ENCODE measurements at places on chromosomes 5 and 9.

DNA sequence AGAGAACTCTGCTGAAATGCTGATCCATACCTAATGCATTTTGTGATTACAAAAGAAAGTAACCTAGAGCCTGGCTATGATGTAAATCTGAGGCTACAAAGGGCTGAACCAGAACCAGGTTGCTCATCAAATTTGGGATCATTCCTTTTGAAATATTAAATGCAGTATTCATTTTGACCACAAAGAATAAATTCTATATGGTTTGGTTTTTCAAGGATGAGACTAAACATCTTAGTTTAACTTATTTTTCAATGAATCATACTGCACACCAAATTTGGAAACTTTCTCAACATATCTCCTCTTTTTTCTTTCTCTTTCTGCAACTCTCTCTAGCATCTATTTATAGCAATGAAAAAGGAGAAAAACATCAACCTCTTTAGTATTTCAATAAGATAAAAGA lies 46.5 kb downstream of the CEMIP2 start:
- no peaks in the 10 kb centered on the region for H3K4me1 ChIP-seq
- peaks cover 69% of the 10 kb centered on the region for H3K36me3 ChIP-seq
- H3K27me3 ChIP-seq = no peaks in the 10 kb centered on the region
- DNase-seq = no peak

- H3K4me1 ChIP-seq = peaks cover 46% of the 10 kb centered on the region
- H3K36me3 ChIP-seq = no peaks in the 10 kb centered on the region
- DNase-seq = no peak
- H3K27ac ChIP-seq = no peak overlapping the region
- H3K27me3 ChIP-seq = peaks cover 53% of the 10 kb centered on the region
Measured at GRCh38 chr5:154193283-154193682, 2.8 kb downstream of the GALNT10 start.

- no peak overlapping the region for H3K27ac ChIP-seq
- no peak for DNase-seq
- no peaks in the 10 kb centered on the region for H3K36me3 ChIP-seq
- no peak overlapping the region for H3K4me3 ChIP-seq
- H3K27me3 ChIP-seq = no peaks in the 10 kb centered on the region
- H3K4me1 ChIP-seq = no peaks in the 10 kb centered on the region
Measured at GRCh38 chr9:16282216-16282615, 588.3 kb downstream of the BNC2 start.

DNA sequence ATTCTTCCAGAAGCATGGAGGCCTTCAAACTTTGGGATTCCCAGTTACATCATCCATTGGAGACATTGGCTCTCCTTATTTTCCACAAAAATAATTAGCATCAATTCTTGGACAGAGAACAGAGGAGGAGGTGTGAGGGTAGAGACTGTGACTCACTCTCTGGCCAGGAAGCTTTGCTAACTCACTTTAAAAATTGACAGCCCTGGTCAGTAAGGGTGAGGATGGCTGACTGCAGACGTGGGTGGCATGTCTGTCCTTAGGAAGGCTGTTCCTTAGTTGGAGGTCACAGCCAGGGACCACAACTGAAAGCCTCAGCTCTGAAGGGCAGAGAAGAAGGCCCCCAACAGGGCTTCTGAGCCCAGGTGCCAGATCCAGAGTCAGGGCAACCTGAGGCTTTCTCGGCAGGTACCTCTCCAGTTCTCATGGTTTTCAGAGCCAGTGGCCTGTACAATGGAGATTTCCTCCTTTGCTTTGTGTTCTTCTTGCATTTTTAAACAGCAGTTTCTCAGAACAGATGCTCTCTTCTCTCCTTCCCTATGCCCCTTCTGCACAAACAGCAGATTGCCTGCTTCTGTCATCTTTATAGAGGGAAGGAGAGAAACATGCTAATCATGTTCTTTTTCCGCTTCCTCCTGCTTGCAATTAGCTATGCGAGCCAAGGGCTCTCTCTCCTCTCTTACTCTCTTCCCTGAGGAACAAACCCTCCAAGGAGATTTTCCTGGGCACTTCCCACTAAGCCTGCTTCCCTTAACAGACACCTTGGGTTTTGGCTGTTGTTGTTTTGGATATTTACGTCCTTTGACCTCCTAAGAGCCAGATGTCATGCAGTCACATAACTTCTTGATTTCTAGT lies 92.5 kb upstream of the ZNF366 start:
- no peaks in the 10 kb centered on the region for H3K27me3 ChIP-seq
- no peak overlapping the region for H3K4me3 ChIP-seq
- H3K36me3 ChIP-seq = no peaks in the 10 kb centered on the region

DNA sequence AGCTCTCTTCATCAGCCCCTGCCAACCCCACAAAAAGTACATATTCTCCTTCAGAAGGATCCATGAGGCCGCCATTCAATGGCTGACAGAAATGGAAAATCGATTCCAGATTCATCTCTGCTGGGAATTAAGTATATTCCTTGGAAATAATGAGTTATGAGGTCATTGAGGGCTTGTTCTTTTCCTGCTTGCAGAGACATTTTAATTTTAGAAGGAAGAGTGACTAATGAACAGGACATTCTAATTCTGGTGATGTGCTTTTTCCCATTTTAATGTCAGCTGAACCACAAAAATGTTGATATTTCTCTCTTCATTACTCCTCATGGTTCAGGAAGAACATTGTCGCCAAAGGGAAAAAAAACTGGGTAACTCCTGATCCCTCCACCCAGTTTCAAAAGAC lies 314.0 kb downstream of the PIK3R1 start:
- H3K27ac ChIP-seq = no peak overlapping the region
- no peak overlapping the region for H3K4me3 ChIP-seq
- no peaks in the 10 kb centered on the region for H3K36me3 ChIP-seq

- H3K27me3 ChIP-seq = no peaks in the 10 kb centered on the region
- H3K4me1 ChIP-seq = peaks cover 20% of the 10 kb centered on the region
- no peak overlapping the region for H3K4me3 ChIP-seq
- H3K27ac ChIP-seq = no peak overlapping the region
Measured at GRCh38 chr5:158381614-158382160, 522.7 kb upstream of the CLINT1 start.

- H3K36me3 ChIP-seq = no peaks in the 10 kb centered on the region
- no peak overlapping the region for H3K4me3 ChIP-seq
- H3K27ac ChIP-seq = no peak overlapping the region
- peak; percentile 72 for DNase-seq
- H3K27me3 ChIP-seq = no peaks in the 10 kb centered on the region
Measured at GRCh38 chr5:167861129-167861927, 430.1 kb upstream of the WWC1 start.

- H3K4me3 ChIP-seq = no peak overlapping the region
- no peak overlapping the region for H3K27ac ChIP-seq
- no peak for DNase-seq
- H3K27me3 ChIP-seq = no peaks in the 10 kb centered on the region
- no peaks in the 10 kb centered on the region for H3K36me3 ChIP-seq
Measured at GRCh38 chr5:68182534-68182933, 33.0 kb upstream of the PIK3R1 start.

DNA sequence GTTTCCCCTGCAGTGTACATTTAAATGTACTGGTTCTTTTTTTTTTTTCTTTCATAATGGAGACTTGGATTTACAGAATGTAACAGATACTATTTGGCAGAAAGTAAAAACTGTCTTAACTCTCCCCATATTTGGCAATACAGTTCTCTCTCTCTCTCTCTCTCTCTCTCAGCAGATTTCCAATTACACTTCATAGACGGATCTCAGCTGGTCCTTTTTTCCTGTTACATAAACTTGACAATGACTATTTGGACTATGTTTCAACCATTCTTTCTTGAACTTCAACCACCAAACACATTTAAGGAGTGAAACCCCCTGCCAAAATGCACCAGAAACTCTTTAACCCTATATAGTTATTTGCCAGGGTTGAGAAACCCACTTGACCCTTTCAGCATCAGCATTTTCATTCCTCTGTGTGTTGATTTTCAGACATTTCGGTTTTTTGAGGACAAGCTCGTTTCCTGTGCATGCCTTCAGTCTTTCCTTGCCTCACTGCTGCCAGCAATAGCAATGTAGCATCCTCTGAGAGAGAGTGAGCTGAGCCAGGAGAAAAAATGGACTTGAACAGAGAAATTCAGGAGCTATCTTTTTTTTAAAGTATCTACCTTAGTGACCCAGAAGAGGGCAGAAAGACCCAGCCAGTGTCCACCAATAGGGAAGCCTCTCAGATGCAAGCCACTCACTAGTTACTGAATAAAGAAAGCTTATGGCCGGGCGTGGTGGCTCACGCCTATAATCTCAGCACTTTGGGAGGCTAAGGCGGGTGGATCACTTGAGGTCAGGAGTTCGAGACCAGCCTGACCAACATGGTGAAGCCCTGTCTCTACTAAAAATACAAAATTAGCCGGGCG lies 26.0 kb upstream of the GNA14 start:
- no peak overlapping the region for H3K27ac ChIP-seq
- H3K27me3 ChIP-seq = no peaks in the 10 kb centered on the region
- H3K4me1 ChIP-seq = no peaks in the 10 kb centered on the region

- peak; percentile 54 for DNase-seq
- H3K27ac ChIP-seq = no peak overlapping the region
- H3K27me3 ChIP-seq = no peaks in the 10 kb centered on the region
- no peaks in the 10 kb centered on the region for H3K36me3 ChIP-seq
- H3K4me3 ChIP-seq = no peak overlapping the region
- no peaks in the 10 kb centered on the region for H3K4me1 ChIP-seq
Measured at GRCh38 chr5:13976867-13977830, 32.7 kb upstream of the DNAH5 start.

DNA sequence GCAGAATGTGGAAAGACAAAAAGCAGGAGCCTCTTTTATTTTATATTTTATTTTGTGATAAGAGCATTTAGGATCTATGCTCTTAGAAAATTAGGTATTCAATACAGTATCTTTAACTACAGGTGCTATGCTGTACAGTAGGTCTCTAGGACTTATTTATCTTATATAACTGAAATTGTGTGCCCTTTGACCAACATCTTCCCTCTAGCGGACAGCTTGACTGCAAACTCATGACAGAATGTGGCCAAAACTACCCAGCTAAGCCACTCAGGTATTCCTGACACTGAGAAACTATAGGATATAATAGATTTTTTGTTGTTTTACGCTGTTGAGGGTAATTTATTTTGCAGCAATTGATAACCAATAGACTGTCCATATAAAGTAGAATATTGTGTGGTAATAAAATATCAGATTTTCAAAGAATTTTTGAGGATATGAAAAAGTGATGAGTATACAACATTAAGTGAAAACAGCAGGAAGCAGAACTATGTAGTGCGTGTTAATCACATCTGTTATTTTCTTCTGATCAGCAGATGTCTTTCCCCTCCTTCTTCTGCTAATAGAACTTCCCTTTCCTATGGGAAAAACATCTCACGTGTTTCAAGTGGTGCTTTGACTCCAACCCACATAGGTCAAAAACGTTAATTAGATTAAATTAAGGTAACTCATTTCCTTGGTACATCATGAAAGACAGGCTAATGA lies 69.9 kb upstream of the SELENOP start:
- H3K4me1 ChIP-seq = no peaks in the 10 kb centered on the region
- H3K36me3 ChIP-seq = no peaks in the 10 kb centered on the region

DNA sequence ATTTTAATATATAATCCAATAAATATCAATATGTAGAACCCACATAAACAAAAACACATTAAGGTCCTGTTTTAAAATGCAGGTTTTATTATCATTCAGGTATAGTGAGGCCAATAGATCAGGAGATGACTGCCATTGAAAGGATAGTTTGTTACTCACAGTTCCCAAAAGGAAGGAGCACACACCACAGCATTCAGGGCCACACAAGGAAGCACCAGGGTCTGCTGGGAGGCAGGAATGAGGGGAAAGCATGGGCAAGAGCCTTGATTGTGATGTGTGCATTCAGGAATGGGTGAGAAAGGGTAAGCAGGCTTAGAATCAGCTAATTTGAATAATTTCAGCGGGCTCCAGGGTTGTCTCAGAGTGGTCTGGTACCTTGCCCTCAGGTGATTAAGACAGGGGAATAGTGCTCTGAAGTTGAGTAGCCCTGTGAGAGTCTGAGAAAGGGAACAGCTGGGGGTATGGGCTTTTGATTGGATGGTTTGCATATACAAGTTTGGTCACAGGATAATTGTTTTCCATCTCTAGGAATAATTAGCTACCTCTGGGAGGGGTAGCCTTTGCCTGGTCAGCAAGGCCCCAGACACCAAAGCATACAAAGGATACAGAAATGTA lies 19.8 kb upstream of the OTULIN start:
- DNase-seq = no peak
- no peak overlapping the region for H3K4me3 ChIP-seq
- H3K4me1 ChIP-seq = no peaks in the 10 kb centered on the region
- no peak overlapping the region for H3K27ac ChIP-seq
- H3K36me3 ChIP-seq = no peaks in the 10 kb centered on the region
- no peaks in the 10 kb centered on the region for H3K27me3 ChIP-seq

GRCh38 chr5:140855772-140856674 lies at the start of gene PCDHA10:
Gene PCDHA10 (plus strand): TSS chr5:140855897. CDS start chr5:140856049, 152 bp downstream.
- no peak within 1 kb of the TSS for H3K27ac ChIP-seq
- DNase-seq = peak; percentile 76
- H3K36me3 ChIP-seq = no peaks in the 10 kb centered on the region
- H3K4me1 ChIP-seq = no peaks in the 10 kb centered on the region

- no peak overlapping the region for H3K27ac ChIP-seq
- H3K36me3 ChIP-seq = no peaks in the 10 kb centered on the region
- H3K27me3 ChIP-seq = peaks cover 9% of the 10 kb centered on the region
- peaks cover 4% of the 10 kb centered on the region for H3K4me1 ChIP-seq
- H3K4me3 ChIP-seq = no peak overlapping the region
Measured at GRCh38 chr5:132407970-132408369, 38.5 kb downstream of the SLC22A5 start.

DNA sequence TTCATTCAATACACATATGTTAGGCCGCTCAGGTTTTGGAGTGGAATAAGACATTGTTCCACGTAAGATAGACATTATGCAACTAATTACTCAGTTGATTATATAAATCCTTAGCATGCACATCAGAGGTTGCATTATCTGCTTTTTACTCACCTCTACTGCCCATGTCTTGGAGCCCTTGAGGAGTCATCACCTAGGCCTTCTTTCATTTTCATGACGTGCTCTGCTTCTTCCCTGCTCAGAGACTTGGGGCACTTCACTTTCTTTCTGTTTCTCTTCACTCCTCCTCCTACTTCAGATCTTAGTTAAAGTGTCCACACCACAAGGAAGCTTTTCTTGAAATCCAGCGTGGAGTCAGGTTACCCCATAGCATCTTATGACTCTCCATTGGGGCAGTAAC lies 241.1 kb downstream of the TLR4 start:
- no peaks in the 10 kb centered on the region for H3K36me3 ChIP-seq
- no peaks in the 10 kb centered on the region for H3K27me3 ChIP-seq
- H3K4me3 ChIP-seq = no peak overlapping the region

- peaks cover 11% of the 10 kb centered on the region for H3K4me1 ChIP-seq
- H3K27me3 ChIP-seq = no peaks in the 10 kb centered on the region
- no peak overlapping the region for H3K4me3 ChIP-seq
- no peak overlapping the region for H3K27ac ChIP-seq
Measured at GRCh38 chr9:76664120-76664519, 100.1 kb upstream of the PCA3 start.

GRCh38 chr9:10678790-10679189 lies 66.0 kb upstream of the PTPRD start:
- DNase-seq = no peak
- no peak overlapping the region for H3K4me3 ChIP-seq
- H3K27me3 ChIP-seq = no peaks in the 10 kb centered on the region
- no peaks in the 10 kb centered on the region for H3K4me1 ChIP-seq
- no peak overlapping the region for H3K27ac ChIP-seq

- H3K27me3 ChIP-seq = no peaks in the 10 kb centered on the region
- no peak overlapping the region for H3K4me3 ChIP-seq
- no peak for DNase-seq
- no peak overlapping the region for H3K27ac ChIP-seq
Measured at GRCh38 chr5:120538149-120538548, 74.0 kb downstream of the PRR16 start.

- no peaks in the 10 kb centered on the region for H3K4me1 ChIP-seq
- no peak for DNase-seq
- no peak overlapping the region for H3K27ac ChIP-seq
- no peaks in the 10 kb centered on the region for H3K36me3 ChIP-seq
- H3K27me3 ChIP-seq = no peaks in the 10 kb centered on the region
Measured at GRCh38 chr9:96361668-96362067, 21.8 kb downstream of the SLC35D2 start.

All from neural progenitor cell (in vitro differentiated cells).